ENCODE measurements at places on chromosomes 6 and 20.

DNA sequence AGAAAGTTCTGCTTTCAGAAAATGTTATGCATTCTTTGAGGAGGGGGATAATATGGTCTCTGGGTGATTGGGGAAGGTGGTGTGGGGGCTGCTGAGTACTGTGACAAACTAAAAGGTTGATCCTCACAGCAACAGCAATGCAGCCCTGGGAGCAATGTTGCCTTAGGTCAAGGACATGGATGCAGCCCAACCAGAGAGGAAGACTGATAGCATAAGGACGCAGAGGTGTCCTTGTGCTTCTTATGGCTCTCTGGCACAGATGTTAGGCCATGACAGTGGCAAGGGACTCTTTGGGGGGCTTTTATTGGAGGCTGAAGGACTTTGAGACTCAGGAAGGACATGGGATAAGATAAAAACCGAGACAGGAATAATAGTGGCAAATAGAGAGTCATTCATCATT lies 186.2 kb upstream of the PHACTR1 start:
- no peak for DNase-seq

DNA sequence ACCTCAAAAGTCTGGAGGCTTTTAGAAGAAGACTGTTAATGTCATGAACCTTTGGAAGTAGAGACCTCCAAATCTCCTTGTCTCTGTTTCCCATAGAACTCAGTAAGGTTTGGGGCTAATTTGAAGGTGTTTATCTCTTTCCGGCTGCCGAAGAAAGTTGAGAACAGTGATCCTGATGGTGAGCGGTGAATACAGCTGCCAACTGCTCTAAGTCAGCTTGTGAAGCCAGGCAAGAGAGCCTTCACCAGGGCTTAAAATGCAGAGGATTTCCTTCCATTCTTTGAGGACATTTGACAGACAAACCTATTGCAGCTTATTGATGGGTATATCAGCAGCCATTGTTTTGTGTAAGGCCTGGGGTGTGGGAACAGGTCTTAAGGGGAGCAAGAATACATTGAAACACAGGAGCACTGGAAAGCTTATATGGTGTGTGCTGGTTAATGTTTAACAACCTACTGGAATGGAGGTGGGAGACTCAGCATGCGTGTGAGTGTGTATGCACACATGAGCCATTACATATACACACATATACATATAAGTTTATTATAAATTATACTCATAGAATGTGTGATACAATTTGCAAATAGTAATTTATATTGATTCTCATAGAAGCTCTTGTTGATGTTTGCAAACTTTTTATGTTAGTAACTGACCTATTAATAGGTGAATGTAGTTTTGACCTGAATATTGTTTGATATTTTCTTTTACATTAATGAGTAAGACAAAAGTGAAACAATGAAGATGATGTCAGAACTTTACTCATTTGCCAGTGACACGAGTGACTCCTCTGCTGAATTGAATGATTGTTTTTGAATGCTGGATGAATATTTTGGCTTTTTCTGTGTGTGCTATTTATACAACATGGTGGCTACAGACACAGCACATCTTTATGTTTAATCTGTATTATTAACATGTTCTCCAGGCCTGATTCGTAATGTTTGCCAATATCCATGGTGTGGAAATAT lies 18.1 kb downstream of the PLEKHG1 start:
- DNase-seq: no peak

GRCh38 chr20:42024653-42025052 lies 406.5 kb upstream of the CHD6 start:
- DNase-seq: no peak

DNA sequence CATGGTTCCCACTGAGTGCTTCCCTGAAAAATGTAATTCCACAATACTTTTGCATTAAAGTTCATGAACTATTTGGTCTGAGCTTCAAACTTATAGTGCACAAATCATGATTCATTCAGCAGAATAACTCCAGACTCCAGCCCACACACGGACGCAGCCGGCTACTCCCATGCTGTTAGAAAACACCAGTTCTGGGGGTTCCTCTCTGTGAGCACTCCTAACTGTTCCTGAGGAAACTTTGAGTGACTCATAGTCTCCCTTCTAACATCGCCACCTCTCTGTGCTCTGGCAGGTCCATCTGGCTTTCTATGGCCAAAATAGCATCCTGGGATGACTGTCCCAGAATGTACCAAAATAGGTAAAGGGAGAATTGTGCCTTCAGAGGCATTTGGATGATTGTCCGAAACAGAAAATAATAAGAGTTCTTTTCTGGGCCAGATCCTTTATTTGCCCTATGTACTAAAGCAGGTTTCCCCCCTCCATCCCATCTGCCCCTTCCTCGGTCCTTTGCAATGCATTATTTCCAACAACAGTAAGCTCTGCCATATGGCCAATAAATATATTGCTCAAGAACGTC lies 32.3 kb upstream of the LY86 start:
- DNase-seq: no peak

GRCh38 chr6:33397541-33397940 lies 5.9 kb downstream of the KIFC1 start:
- no peak for DNase-seq

GRCh38 chr6:143867236-143867635 lies 3.0 kb downstream of the ZC2HC1B start:
- no peak for DNase-seq

DNA sequence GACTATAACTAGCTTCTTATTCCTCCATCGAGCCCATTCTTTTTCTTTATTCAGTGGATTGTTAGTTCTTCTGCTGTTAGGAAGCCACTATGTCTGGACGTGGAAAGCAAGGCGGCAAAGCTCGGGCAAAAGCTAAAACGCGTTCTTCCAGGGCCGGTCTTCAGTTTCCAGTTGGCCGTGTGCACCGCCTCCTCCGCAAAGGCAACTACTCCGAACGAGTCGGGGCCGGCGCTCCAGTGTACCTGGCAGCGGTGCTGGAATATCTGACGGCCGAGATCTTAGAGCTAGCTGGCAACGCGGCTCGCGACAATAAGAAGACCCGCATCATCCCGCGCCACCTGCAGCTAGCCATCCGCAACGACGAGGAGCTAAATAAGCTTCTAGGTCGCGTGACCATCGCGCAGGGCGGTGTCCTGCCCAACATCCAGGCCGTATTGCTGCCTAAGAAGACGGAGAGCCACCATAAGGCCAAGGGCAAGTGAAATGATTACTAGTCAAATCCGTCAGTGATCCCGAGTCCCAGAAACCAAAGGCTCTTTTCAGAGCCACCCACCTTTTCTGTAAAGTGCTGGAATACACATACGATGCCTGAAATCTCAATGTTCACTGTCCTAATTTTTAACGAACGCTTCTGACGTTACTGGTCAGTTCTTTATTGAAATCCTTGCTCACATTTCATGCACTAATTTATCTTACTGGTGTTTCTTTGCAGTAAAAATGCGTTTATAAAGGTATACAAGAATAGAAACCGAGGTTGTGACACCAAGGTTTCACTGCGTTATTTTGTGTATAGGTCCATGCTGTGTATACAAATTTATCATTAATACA lies 129.9 kb downstream of the HFE start:
- DNase-seq: peak; percentile 85

DNA sequence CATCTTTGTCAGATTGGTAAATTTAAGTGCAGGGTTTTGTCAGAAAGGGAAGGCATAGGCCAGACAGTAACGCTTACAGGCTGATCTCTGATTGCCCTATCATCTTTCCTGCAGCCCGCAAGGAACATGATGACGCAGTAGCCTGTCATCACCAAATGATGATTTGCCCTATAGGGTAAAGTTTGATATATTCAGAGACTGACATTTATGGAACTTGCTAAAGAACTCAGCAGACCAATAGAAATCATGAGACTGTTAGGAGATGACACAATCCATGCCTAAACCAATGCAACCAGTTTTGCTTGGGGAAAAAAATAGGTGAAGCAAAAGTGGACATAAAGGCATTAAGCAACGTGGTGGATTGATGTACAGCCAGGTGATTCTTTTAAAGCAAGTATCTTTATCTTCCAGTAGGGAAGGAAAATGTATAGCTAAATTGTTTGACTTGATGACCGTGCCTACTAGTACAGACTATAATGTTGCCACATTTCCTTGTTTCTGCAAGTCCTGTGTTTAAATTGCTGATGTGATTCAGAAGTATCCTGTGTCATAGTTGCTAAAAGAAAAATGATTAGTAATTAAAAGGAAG lies 2.4 kb downstream of the NUS1 start:
- DNase-seq: peak; percentile 43

GRCh38 chr6:162109480-162110050 lies 618.0 kb downstream of the PRKN start:
- no peak for DNase-seq

DNA sequence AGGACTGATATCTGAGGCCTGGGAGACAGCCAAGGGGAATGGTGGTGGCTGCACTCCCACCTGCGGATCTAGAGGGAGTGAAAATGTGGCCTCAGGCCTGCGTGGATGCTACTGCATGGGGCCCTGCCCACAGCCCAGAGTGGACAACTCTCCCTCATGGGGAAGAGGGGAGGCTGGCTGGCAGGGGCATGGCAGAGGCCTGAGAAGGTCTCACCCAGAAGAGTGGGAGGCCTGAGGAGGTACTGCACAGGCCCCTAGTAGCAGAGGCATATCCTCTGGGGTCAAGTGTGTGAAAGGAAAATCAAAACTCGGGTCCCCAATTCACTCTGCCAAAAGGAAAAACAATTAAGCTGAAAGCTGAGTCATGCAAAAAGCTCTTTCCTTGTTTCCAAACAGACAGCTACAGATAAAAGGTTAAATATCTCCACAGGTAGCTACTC lies 158.2 kb downstream of the AKAP7 start:
- no peak for DNase-seq

- DNase-seq: no peak
Measured at GRCh38 chr6:80163754-80164187, 57.3 kb downstream of the BCKDHB start.

- DNase-seq: no peak
Measured at GRCh38 chr20:46584508-46584907, 34.1 kb upstream of the OCSTAMP start.

DNA sequence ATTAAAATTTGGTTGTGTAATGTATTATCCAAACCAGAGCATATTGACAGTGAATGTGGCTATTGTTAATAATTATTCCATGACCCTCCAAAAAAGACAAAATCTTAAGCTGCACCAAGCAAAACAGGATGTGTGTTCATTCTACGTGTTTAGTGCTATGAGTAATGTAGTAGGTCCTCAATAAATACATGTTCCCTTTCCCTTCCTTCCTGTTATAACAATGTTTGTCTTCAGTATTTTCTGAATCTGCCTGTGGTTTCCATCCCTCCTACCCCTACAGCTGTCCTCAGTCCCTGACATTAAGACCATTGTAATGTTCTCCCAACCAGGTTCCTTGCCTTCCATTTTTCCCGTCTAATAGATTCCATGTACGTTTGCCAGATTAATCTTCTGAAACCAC lies 163.8 kb downstream of the AIG1 start:
- DNase-seq: no peak

DNA sequence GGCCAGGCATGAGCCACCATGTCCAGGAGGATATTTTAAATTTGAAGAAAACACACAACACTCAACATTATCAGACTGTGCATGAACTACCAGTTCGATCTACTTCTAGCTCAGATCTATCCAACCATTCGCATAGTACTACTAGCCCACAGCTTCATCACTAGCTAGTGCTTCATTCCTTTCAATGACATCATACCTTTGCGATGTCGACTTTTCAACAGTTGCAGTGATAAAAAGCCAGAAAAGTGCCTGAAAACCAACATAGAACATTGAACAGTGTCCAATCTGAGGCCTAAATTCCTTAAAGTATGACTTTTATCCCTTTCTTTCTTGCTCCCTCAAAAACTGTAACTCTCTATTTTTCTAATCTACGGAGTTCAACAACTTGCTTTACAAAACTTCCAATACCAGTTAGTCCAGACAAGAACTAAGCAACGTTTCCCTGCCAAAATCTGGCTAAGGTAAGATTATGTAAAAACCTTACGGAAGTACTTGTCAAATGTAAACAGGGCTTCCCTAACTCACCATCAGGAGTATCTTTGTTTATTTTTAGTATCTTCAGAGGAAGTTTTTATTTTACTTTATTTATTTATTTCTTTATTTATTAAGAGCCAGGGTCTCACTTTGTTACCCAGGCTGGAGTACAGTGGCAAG lies 434.0 kb upstream of the JARID2 start:
- no peak for DNase-seq

- no peak for DNase-seq
Measured at GRCh38 chr20:12594410-12595088, 414.2 kb upstream of the SPTLC3 start.

GRCh38 chr6:15239616-15240364 lies 6.1 kb upstream of the JARID2 start:
- DNase-seq: no peak

- DNase-seq: no peak
Measured at GRCh38 chr6:118171852-118172251, 264.8 kb downstream of the SLC35F1 start.

- peak; percentile 25 for DNase-seq
Measured at GRCh38 chr6:31354158-31354863, 2.7 kb downstream of the HLA-B start.

- no peak for DNase-seq
Measured at GRCh38 chr6:165798991-165799390, 135.9 kb upstream of the PDE10A start.

DNA sequence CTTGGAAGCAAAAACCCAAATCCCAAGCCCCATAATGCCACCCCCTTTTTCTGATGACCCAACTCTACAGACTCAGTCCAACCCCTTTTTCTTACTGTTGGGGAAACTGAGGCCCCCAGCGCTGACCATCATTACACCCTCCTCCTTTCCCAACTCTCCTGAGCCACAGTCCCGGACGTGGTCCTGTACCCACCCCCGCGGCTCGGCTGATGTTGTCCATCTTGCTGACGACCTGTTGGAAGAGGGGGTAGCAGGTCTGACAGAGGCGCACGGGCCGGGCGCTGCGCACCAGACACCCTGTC lies 533 bp downstream of the OSTM1 start:
- no peak for DNase-seq

GRCh38 chr20:62795023-62795761 lies 1.1 kb upstream of the MRGBP start:
- peak; percentile 68 for DNase-seq

GRCh38 chr6:168231393-168231957 lies 88.1 kb downstream of the DACT2 start:
- DNase-seq: no peak

DNA sequence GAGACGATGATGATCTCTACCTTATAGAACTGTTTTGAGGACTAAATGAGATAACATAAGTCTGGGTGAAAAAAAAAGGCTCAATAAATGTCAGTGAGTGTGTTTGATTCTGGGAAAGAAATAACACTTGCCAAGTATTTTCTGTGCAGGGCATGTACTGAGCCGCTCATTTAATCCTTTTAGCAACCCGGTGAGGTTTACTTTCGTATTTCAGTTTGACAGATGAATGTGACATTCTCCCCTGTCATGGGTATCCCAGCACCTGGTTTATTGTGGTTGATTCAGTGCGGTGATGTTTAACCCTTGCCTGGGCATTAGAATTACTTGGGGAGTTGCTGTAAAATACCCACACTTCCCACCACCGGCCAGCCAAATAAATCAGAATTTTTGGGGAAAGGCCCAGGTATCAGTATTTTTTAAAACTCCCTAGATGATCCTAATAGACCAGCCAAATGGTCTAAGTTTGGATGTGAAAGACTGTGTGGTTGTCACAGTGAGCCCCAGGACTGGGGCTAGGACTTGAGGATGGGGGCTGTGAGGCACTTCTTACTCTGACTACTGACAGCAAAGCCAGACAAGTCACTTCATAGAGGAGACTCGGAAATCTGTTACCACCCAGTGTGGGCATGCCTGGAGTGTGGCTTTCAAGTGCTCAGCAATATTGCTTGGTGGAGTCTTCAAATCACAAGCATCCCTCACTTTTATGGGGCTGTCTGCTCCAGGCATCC lies 100.2 kb upstream of the KCNG1 start:
- no peak for DNase-seq

GRCh38 chr6:145602726-145603326 lies 132.5 kb downstream of the EPM2A start:
- no peak for DNase-seq

- no peak for DNase-seq
Measured at GRCh38 chr6:83472767-83473166, 39.6 kb upstream of the PRSS35 start.

All from CD4-positive, alpha-beta T cell treated with Interleukin-1 beta for 1 hour (primary cell).